Stimulated activated naive CD8-positive, alpha-beta T cell treated with anti-CD3 and anti-CD28 coated beads, Interleukin-15, amount 100 ng/mL, for 72 hours (primary cell): ENCODE measurements at places on chromosomes 7 and 10.

GRCh38 chr7:131629217-131629882, 72.9 kb upstream of the PODXL start:
- DNase-seq = no peak

GRCh38 chr7:28723336-28723735, 234.8 kb downstream of the TRIL start:
- no peak for DNase-seq

DNA sequence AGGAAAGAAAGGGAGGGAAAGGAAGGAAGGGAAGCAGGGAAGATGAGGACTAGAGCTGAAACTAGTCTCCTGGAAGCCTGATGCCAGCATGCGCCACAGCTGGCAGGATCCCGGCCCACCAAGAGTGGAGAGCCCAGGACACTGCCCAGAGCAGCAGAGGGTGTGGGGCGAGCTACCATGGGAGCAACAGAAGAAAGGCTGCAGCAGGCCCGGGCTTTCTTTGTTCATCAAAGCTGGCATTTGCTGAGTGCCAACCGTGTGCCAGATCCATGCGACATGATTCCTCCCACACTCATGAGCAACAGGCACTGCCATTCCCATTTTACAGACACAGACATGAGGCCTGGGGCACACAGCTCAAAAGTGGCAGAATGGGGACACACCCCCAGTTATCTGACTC, 68.9 kb downstream of the FAM53B start:
- no peak for DNase-seq

DNA sequence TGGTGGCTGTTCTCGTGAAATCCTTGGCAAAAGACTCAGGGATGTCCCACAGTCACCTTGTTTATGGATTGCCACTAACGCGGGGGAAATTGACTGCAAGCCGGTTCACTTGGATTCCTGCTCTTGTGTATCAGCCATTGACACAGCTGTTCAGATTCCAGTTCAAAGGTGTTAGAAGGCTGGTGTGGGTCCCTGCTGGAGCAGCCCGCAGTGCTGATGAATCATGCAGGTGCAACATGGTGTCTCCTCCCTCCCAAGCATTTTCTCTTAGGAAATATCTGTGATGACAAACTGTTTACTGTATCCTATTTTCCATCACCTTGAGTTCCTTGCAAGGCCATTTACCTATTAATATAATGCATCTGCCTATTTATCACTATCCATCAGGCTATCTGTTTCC, 170.1 kb downstream of the GATA3 start:
- DNase-seq = no peak

- DNase-seq = no peak
These were observed 103.1 kb upstream of the NANOS1 start for GRCh38 chr10:118926441-118926840.

DNA sequence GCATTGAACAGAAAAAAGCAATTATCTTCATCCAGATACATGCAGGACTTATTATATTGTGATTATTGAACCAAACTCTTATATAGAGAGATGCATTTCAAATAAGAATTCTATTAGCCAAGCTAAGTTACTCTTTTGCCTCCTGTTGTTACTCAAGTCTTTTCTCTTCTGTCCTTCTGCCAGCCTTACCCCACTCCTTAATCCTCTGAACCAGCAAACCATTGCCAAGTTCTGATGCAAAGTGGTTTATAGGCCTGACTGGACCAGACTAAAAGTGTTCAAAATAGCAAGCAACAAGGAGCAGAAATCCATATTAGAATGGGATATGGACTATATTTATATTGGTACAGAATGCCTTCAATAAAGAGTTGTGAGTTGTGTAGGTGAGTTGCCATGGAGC, 2.2 kb upstream of the SLC26A4 start:
- DNase-seq = no peak

GRCh38 chr10:42755556-42756093, 27.0 kb upstream of the BMS1 start:
- DNase-seq = no peak

GRCh38 chr7:155856656-155857055, 44.4 kb upstream of the SHH start:
- no peak for DNase-seq

DNA sequence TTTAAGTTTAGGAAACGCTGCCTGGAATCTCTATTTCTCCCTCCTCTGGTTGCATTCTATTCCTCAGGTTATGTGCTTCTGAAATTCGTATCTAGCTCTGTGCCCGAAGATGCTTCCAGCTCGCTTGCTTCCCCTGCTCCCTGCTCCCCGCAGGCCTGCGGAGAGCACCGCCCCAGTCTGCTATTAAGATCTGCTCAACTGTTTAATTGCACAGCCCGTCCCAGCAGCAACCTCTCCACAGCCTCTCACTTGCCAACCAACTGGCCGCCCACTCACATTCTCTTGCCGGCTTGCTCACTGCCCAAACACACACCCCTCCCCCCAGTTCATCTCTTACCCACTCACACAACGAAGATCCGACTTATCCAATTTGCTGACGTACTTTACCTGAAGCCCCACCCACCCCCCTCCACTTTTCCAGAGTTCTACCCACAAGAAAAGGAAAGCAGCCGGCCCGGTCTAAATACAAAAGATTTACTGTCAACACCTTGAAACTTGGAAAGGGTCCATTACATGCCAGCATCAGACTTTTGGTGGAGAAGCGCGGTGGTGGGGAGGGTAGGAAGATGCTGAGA, 167.3 kb upstream of the KLF14 start:
- DNase-seq = no peak

- no peak for DNase-seq
These were observed 553 bp upstream of the ADD3 start for GRCh38 chr10:110007161-110007700.

GRCh38 chr7:117113871-117114270, 160.6 kb downstream of the ST7 start:
- no peak for DNase-seq

DNA sequence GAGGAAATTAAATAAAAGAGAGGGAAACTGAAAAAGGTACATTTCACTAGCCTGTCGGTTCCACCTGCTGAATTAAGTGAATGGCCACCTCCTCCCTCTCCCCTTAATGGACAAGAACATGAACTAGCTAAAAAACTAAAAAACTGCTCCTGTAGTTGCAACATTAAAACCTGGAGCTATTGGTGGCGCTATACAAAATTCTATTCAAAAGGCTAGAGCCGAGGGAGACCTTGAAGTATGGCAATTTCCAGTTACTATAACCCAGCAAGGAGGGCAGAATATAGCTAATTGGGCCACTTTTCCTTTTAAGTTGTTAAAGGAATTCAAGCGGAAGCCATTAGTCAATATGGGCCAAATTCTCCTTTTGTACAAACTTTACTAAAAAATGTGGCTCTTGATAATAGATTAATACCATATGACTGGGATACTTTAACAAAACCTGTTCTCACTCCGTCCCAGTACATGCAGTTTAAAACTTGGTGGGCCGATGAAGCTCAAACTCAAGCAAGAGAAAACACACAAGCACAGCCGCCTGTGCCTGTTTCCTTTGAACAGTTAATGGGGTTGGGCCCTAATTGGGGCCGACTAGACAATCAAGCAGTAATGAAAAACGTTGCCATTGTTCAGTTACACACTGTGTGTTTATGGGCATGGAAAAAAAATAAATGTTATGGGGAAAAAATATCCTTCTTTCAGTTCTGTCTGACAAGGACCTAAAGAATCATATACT, 6.5 kb upstream of the CHST3 start:
- DNase-seq = no peak

- DNase-seq = no peak
These were observed 302.1 kb downstream of the MDFIC start for GRCh38 chr7:115223959-115224358.

DNA sequence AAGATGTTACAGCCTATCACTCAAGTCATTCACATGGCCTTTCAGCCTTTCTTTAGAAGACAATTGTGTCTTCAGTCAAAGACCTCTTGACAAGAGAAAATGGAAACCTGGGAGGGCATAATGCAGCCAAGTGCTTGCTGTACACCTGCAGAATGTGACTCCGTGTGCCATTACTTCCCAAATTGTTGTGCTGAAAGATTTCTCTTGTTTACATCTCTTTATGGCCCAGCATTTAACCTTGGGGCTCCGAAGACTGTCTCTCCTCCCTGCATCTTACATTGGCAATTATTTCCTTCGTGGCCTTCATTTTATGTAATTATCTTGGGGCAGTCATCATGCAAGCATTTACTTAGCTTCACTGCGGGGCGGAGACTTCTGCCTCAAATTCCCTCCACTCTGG, 287.0 kb downstream of the TCF7L2 start:
- no peak for DNase-seq

- DNase-seq = no peak
These were observed 141.6 kb downstream of the CPEB3 start for GRCh38 chr10:92149261-92149660.

- DNase-seq = no peak
These were observed 84.7 kb downstream of the SPAG6 start for GRCh38 chr10:22429981-22430421.

DNA sequence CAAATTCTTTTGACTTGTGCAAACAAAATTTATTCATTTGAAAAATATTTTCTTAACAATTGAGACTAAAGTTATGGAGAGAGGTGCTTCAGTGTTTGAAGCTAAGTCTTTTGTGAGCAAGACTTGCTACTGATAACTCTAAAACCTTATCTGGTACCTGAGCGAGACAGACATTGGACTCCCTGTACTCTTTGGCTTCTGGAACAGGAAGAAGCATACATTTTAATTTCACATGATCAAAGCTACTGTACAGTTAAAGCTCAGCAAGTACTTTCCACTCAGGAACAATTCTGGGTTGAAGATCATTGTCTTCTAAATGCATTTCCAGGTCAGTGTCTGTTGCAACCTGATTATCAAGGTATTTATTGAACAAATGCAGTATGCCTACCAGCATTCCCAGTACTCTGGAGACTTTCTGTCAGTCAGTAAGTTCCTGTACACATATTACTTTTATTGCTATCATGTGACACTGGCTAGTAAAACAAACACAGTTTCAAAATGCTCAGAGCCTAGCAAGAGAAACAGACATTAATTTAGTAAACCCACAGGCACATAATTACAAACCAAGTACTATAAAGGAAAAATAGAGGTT, 42.4 kb downstream of the CABCOCO1 start:
- DNase-seq = no peak

DNA sequence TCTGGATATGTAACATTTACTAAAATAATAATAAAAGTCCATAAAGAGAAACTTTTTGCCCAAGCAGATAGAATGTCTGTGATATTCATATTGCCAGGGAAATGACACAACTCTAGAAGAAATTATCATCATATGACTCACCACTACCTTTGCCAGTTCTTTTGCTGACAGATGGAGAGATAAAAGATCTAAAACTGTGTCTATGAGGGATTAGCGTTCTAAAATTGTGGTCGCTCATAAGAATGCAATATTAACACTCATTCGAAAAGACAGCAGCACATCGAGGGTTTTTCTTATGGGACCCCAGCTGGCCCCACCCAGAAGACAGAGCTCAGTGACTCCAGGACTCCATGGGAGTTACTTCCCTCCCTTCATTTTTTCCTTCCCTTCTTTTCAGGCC, 16.6 kb upstream of the LANCL2 start:
- no peak for DNase-seq

GRCh38 chr10:83925133-83925532, 214.2 kb upstream of the GHITM start:
- DNase-seq = no peak

DNA sequence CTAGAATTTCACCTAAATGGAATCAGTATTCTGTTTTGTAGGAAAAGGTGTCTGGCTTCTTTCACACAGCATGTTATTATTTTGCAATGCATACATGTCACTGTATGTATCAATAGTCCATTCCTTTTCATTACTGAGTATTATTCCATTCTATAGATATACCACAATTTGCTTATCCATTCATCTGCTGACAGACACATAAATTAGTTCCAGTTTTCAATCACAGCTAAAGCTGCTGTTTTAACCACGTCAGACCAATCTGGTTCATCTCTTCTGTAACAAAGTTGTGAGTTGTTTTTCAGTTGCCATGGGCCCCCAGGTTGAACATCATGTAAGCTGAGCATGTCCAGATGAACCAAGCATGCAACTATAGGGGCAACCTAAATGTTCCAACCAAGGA, 282.1 kb upstream of the MKLN1 start:
- no peak for DNase-seq

DNA sequence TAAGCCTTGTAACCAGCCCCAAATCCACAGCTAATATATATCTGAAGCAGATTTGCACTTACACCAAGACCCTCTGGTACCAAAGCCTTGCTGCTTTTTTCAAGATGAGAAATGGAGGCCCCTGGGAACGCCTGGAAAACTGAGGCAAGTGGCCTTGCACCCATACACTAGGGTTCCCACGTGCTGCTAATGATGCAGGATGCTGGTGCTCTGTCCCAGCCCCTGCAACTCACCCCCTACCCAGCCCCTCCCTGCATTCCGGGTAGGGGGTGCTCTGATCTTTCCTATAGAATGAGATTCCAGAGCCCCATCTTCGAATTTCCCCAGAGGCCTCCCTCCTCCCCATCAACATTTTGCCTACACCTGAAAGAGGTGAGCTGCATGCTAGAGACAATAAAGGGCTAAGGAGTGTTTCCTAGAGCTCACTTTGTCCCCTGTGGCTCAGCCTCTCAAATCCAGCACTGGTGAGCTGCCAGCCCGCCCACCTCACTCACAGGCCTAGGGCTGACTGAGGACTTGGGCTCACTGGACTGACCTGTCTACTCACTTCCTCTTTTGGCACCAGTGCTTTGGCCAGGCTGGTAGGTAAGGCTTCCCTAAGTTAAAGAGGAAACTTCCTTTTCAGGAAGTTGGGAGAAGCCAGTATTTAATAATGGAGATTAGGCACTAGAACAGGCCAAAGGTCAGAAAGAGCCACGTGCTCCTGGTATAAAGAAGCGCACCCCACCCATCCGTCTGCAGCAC, 9.8 kb downstream of the RBP4 start:
- no peak for DNase-seq

GRCh38 chr7:7816084-7816483, 97.7 kb upstream of the RPA3 start:
- DNase-seq = no peak

GRCh38 chr10:48913674-48914073, 26.0 kb downstream of the LRRC18 start:
- DNase-seq = no peak

GRCh38 chr10:131693766-131694165, 207.0 kb upstream of the PPP2R2D start:
- no peak for DNase-seq

GRCh38 chr10:74892839-74893238, 66.4 kb downstream of the KAT6B start:
- peak; percentile 18 for DNase-seq

DNA sequence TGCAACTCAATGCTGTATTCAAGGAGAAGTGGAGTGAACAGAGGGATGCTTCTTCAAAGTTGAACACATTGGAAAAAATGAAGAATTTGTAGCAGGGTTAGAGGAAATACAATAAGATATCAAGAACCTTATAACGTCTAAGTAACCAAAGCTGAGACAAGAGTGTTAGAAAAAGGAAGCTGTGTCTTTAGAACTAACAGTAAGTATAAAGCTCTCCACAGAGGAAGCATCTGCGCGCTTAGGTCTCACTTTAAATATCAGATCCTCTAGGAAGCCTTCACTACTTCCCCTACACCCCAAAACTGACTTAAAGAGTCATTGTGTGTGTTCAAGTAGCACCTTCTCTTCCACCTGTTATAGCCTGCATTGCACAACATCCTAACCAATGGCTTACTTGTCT, 43.0 kb downstream of the CH25H start:
- DNase-seq = no peak
